ENCODE measurements at places on chromosomes 16 and 17.

GRCh38 chr16:56041556-56042140, 149.6 kb upstream of the GNAO1 start:
- peak; percentile 41 for DNase-seq

- no peak for DNase-seq
Measured at GRCh38 chr16:81014672-81015071, 7.7 kb downstream of the CENPN start.

- DNase-seq, result peak; percentile 69
Measured at GRCh38 chr16:67504031-67505021, 21.0 kb upstream of the AGRP start.

DNA sequence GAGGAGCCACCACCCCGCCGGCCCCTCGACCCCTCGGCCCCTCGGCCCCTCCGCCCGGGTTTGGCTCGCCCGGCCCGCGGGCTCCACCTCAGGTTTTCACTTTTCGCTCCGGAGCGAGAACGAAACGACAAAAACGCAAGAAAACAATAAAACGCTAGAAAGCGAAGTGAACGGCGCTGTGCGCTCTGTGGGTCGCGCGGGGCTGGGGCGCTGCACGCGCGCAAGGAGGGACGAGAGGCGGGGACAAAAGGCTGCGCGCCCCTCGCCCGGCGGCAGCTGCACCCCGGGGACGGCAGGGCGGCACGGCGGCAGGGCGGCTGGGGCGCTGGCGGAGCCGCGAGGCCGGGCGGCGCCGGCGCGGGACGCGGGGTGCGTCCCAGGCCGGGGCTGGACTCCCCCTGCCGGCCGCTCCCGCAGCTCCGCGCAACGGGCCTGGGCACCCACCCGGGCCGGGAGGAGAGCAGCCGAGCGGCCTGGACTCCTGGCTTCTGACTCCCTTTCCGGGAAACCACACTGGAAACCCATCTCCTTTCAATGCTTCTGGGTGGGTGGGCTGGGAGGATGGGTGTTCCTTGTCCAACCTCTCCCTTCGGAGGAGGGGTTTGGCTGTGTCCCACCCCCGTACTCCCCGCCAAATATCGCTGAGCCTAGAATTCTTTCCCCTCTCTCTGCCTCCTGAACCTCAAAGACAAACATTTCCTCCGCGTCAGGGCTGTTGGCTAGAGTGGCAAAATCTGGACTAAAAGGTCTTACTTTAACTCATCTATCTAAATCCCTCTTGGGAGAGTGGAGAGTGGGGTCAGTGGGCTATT, 9.9 kb downstream of the TBX2 start:
- peak; percentile 77 for DNase-seq

DNA sequence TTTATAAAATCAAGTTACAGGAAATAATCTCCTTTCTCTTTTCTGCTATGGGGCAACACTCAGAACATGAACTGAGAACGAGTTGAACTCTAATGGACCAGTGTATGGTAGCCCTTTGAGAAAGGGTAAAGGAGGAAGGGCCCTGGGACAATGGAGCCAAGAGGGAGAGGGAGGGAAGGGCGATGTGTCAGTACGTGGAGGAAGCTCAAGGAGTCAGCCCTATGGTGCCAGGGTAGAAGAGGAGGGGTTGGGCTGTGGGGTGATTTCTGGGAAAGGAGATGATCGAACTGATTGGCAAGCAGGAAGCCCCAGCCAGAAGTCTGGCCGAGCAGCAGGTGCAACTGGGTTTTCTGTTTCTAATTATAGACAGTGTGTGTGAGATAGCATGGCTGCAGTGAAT, 4.3 kb upstream of the WIPI1 start:
- no peak for DNase-seq

DNA sequence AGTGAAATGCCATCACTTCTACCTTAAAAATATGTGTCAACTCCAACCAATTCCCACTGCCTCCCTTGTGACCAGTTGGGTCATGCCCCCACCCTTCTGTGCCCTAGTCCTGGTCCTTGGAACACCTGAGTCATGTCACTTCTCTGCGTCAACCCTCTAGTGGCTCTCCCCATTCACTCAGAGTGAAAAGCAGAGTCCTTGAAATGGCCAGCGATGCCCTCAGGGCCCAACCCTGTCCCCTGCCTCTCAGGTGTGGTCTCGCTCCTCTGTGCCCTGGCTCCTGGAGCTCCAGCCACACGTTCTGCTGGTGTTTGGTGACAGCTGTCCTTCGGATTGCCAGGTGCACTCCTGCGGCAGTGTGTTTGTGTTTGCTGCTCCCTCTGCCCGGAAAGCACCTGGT, 89.2 kb downstream of the SPECC1 start:
- DNase-seq, result no peak

DNA sequence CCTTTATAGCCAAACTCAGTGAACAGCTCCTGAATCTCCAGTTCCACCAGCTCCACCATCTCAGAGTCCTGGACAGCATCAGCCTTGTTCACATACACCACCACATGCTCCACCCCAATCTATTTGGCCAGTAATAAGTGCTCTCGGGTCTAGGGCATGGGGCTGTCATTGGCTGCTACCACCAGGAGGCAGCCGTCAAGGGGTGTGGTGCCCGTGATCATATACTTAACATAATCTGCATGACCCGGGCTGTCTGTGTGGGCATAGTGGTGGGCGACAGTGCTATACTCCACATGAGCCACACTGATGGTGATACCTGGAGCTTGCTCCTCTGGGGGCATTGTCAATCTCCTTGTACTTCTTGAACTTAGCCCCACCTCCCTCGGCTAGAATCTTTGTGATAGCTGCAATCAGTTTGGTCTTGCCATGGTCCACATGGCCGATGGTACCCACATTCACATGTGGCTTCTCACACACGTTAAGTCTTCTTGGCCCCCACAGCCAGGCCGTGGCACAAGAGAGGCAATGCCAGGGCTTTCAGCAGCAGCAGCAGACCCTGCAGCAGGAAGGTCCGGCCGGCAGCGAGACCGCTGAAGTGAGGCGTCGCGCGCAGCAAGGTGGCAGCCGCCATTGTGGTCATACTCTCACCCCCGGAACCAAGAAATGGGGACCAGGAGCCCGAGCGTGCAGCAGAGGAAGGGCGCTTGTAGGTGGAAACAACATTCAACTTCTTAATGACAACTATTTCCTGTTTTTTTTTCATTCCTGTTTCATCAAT, 210.3 kb upstream of the WSB1 start:
- DNase-seq, result no peak

DNA sequence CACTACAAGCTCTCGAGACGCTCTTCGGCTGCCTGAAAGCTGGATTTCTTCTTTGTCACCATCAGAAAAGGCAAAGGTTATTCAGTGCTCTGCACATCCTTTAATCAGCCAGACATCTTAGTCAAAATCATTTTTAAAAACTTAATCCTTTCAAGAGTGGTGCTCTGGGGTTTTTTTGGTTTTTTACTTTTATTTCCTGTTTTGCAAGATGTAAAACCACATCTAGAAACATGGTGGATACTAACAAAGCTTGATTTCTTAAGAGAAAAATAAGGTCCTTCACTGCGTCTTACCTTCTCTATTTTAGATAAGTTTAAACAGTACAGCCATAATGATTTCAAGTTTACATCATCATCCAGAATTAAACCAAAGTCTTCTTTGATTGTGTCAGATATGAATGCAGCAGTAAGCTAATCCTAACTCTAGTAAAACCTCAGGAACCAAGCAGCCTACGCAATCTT, 6.3 kb downstream of the ANKRD11 start:
- DNase-seq, result no peak

GRCh38 chr17:16027708-16028584, 28.3 kb downstream of the TTC19 start:
- DNase-seq, result peak; percentile 50

GRCh38 chr16:16029431-16030011, 80.1 kb downstream of the ABCC1 start:
- no peak for DNase-seq

DNA sequence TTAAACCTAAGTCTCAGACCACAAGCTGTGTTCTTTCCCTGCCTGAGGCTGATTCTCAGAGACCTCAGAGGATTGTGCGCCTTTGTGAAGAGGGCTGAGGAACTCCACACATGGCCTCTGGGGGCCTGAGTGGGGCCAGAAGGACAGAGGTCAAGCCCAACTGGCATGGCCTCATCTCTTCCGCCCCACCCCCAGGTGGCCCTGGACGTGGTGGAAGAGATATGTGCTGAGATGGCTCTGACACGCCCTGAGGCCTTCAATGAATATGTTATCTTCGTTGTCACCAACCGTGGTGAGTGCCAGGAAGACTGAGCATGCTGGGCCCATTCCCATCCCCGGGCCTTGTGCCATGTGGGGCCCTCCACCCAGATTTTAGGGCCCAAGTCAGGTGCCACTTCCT, 20.1 kb upstream of the ALKBH5 start:
- no peak for DNase-seq

GRCh38 chr17:50184611-50185398, 16.6 kb downstream of the COL1A1 start:
- DNase-seq, result peak; percentile 57

DNA sequence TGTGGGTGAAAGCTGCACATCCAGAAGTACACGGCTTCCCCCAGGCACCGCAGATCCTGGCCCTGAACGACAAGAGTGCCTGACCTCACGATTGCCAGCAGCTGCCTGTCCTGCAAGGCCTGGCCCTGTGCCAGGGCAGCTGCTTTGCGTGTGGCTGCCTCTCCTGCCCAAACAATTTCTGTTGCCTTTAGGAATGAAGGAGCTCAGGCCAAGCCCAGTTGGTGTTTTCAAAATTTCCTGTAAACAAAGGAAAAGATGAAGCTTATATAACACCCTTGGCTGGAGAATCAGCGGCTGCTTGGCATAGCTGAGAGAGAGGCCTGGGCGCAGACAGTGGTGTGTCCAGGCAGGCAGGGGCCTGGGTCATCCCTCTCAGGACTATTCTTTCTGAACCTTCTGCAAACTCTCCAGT, 11.7 kb upstream of the SLC47A2 start:
- DNase-seq, result no peak

DNA sequence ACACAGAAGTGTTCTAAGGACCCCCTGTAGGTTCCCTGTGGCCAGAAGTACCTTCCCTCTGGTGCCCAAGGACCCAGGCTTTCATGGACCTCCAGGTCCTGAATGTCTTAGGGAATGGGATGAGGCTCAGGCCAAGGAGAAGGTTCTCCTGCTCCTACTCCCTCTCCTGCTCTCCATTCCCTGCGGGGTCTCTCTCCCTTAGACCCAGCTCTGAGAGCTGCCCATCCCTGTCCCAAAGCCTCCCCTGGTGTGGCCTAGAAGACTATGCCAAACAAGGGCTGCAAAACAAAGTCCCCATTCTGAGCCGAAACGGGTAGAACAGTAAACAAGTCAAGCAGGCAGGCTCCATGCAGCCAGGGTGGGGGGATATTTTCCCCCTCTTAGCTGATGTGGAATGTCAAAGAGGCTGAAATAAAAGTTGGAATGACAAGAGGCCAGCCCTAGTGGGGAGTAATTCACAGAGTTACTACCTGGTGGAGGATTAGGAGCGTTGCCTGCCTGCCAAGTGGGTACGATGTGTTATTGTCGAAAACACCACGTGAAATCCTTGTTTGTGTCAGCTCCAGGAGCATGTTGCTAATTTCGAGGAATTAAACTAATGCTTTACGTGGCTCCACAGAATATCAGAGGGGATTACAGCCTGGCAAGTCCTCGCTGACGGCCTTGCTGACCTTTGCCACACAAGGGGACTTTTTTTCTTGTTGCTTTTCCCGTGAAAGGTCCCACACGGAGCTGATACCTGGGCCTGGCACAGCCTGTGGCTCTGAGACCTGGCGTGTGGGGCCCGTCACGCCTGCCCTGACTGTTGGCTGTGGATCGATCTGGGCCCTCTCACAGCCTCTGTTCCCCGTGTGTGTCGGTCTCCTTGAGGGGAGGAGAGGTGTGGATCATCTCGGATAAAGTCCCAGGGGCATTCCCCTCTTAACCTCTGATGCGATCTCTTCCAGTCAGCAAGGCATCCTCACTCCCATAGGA, 2.9 kb downstream of the WFIKKN2 start:
- peak; percentile 10 for DNase-seq

GRCh38 chr16:72502594-72503005, 330.6 kb upstream of the PMFBP1 start:
- DNase-seq, result no peak

- DNase-seq, result no peak
Measured at GRCh38 chr17:73424571-73424970, 112.8 kb upstream of the CDC42EP4 start.

DNA sequence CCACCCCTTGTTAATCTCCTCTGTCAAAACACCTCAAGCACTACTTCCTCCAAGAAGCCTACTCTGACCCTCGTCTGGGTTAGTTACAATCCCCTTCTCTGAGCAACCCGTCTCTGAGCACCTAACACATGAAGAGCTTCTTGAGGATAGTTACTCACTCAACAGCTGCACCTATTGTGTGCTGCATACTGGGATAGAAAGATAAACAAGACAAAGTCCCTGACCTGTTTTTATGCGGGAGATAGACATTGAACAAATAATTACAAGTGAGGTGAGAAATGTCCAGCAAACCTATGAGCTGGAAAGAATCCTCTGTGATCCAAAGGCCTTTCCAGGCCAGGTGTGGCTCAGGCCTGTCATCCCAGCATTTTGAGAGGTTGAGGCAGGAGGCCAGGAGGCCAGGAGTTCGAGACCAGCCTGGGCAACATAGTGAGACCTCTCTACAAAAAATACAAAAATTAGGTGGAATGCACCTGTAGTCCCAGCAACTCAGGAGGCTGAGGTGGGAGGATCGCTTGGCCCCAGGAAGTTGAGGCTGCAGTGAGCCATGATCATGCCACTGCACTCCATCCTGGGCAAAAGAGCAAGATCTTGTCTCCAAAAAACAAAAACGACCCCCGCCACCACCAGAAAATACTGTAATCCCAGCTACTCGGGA, 5.5 kb upstream of the ZNF771 start:
- DNase-seq, result no peak

DNA sequence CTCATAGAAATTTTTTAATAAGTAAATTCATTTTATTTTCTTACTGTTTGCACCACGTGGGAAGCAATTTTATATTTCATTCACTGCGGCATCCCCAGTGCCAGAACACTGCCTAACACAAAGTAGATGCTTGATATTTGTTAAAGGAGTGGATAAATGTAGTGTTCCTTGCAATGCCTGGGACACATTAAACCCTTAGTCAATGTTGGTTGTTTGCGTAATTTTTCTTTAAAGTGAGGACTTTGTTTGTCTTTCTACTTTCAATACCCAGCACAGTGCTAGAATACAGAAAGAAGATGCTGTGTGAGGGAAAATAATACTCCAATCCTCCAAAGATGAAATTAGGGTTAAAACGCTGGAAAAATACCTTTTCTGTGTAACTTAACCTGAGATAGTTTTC, 299.3 kb downstream of the MAP2K6 start:
- no peak for DNase-seq

DNA sequence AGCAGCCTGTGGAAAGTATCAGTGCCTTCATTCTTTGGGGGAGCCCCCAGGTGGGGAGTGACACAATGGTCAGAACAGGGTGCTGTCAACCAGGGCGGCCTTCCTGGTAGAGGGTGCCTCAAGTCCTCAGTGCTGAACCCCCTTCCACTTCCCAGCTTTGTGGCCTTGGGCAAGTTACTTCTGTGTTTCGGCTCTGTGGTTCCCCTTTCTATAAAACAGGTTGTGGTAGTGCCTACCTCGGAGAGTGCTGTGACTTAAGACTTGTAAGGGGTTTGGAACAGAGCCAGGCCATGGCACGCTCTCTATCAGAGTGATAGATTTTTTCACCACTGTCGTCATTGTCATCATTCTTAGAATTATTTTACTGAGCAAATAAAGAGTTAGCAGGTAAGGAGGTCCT, 141.1 kb downstream of the CCDC182 start:
- no peak for DNase-seq
